ENCODE measurements at places on chromosomes 4 and X. TPM values are rescaled to one million over a fixed set of nuclear protein-coding genes. Genes with fewer than 3 reads are reported as not detected.

The PAGE2B gene
- not detected for polyA plus RNA-seq

The NUDT9 gene
- 22.4 TPM for polyA plus RNA-seq

The KLHL4 gene
- polyA plus RNA-seq: 4.7 TPM

The FGFBP2 gene
- not detected for polyA plus RNA-seq

The QDPR gene
- 36.8 TPM for polyA plus RNA-seq

The EREG gene
- polyA plus RNA-seq: not detected

The GC gene
- not detected for polyA plus RNA-seq

The CHRNA9 gene
- polyA plus RNA-seq: not detected

The NUDT11 gene
- 118 TPM for polyA plus RNA-seq

The KCND1 gene
- 3.7 TPM for polyA plus RNA-seq

The NOX1 gene
- not detected for polyA plus RNA-seq

The H2BW2 gene
- polyA plus RNA-seq: not detected

The RASGEF1B gene
- 21.5 TPM for polyA plus RNA-seq

The RBM46 gene
- polyA plus RNA-seq: 0.09 TPM

The HPGD gene
- 18.7 TPM for polyA plus RNA-seq

The TMPRSS11E gene
- not detected for polyA plus RNA-seq

The CXCL9 gene
- polyA plus RNA-seq: not detected

The SHISA3 gene
- not detected for polyA plus RNA-seq

All from neural cell (in vitro differentiated cells).